ENCODE measurements at places on chromosomes 6 and 20. TPM values are rescaled to one million over a fixed set of nuclear protein-coding genes. Genes with fewer than 3 reads are reported as not detected.

Gene SIRPB1
- total RNA-seq: 0.19 TPM

Gene PLEKHG1
- under 0.01 TPM for total RNA-seq

Gene RSPO4
- not detected for total RNA-seq

Gene SDC4
- total RNA-seq: 34.8 TPM

Gene C6orf132
- total RNA-seq: 0.16 TPM

Gene CLPSL2
- not detected for total RNA-seq

Gene CRNKL1
- 36.2 TPM for total RNA-seq

Gene ASF1A
- 24.0 TPM for total RNA-seq

Gene GHRH
- not detected for total RNA-seq

Gene COQ3
- total RNA-seq: 5.7 TPM

Gene RRAGD
- total RNA-seq: 22.7 TPM

Gene TCFL5
- total RNA-seq: 9.3 TPM

Gene SIM1
- total RNA-seq: 29.7 TPM

Gene SRMS
- total RNA-seq: not detected

Gene FOXF2
- total RNA-seq: not detected

Gene GABRR1
- total RNA-seq: not detected

Gene FAM217A
- total RNA-seq: not detected

Gene OLIG3
- not detected for total RNA-seq

Gene COL11A2
- total RNA-seq: 0.96 TPM

Gene HTR1B
- 0.73 TPM for total RNA-seq

Gene FAM184A
- 1.5 TPM for total RNA-seq

Gene CAGE1
- total RNA-seq: not detected

Gene TP53TG5
- total RNA-seq: not detected

Gene CGAS
- 1.8 TPM for total RNA-seq

Gene SLC22A16
- total RNA-seq: not detected

Gene PREX1
- 5.5 TPM for total RNA-seq

Gene SYCP2L
- 0.40 TPM for total RNA-seq

Gene OR14J1
- total RNA-seq: not detected

Gene HTR1E
- total RNA-seq: not detected

Gene GTF3C6
- total RNA-seq: 114 TPM

Gene NKX2-2
- total RNA-seq: not detected

Gene SUMO4
- total RNA-seq: 0.52 TPM

Gene RIMS1
- total RNA-seq: 0.21 TPM

Gene PRPH2
- 1.4 TPM for total RNA-seq

Gene BEND3
- 2.6 TPM for total RNA-seq

Gene GNMT
- total RNA-seq: not detected

Gene COL19A1
- total RNA-seq: 101 TPM

Gene NR2E1
- total RNA-seq: not detected

Gene TRIM31
- total RNA-seq: not detected

Data from myocyte (in vitro differentiated cells).